Vagina (tissue), 2 donors: ENCODE measurements at places on chromosomes 11 and 22.

DNA sequence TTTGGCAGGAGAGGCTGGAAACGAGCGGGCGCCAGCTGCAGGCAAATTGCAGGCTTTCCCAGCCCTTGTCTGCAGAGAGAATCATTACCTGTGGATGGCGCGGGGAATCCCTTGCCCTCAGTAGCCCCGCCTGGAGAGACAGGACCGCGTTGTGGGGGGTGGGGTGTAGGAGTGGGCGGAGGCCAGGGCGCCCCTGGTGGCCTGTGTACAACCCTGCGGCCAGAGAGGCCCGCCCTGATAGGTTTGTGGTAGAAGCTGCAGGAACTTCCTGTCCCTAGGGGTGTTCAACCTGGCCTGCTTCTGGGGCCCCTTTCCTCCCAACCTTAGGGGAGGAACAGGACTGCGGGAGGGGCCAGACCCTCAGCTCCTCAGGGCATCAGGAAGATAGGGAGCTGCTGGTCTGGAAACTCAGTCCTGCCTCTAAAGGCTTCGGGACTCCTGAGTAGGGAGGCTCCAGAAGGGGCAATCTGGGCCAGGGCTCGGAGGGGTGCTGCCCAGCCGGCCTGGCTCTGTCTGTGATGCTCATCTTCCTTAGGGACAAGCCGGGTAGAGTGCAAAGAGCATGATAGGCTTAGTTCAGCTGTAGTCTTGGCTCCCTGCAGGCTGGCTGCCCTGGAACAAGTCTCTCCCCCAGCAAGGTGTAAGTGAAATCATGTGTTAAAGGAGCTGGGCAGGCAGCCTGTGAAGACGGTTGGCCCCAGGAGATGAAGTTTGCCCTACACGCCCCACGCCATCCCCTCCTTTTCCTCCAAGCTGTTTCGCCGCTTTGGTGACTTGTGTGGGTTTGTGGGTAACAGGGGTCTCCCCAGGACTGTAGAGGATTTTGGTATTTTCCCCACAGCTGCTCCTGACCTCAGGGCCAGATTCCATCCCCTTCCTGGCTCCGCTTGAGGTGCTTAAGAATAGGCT, 24.1 kb upstream of the SUSD2 start:
- no peak for DNase-seq

GRCh38 chr11:118084247-118084646, 2.5 kb downstream of the SMIM35 start:
- no peak for DNase-seq

DNA sequence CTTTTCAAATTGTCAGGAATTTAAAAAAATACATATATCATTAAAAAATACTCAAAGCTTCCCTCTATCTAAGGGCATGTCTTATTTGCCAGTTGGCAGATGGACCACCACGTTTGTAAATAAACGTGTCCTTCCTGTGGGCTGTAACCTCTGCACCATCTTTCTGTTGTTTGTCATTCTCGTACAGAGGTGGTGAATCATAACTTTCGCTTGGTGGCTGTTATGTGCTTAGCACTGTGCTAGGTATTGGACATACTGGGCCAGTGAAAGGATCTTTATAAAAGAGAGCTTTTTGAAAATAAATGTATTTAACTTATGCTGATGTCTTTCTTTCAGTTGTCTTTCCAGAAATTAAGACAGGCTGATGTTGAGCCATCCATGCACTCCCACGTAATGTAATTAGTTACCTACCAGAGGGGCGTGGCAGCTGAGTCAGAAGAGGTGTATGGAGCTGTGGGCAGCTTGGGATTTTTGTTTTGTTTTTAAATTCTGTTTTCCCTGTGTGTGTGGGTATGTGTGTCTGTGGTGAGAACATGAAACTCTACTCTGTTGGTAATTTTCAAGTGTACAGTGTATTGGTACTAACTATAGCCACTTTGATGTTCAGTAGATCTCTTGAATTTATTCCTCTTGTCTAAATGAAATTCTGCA, 62.7 kb downstream of the TECTA start:
- no peak for DNase-seq

DNA sequence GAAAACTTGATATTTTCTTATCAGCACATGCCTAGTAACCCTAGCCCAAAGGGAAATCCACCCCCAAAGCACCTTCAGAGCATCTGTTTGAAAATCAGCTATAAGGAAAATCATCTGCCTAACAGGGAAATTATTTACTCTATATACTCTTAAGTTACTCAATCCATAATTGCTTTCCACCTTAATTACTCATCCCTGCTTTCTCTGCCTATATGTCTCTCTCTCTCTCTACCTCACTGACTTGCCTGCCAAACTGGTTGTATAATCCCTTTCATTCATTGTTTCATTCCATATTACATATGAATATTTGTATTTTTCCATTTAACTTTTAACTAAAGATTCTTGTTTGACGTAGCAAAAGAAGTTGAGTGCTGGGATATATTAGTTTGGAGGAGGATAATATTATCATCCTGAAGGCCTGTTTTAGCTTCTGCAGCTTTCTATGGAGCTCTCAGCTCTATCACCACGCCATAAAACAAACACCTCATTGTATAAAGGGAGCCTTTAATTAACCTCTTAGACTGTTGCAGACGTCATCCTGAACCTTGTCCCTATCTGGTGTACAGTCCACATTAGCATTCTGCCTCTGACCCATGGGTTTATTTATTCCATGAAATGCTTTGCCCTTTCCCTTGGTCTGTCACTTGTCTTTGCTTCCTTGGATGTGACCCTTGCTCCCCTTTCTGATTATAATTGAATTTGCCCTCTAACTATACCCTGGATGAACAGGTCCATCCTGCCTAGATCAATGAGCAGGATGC, 98.9 kb downstream of the INSC start:
- no peak for DNase-seq

GRCh38 chr11:117690484-117691217, 106.4 kb downstream of the DSCAML1 start:
- DNase-seq: no peak
